Heart right ventricle (tissue), 16 donors: ENCODE measurements at places on chromosomes 12 and 14.

- DNase-seq = no peak
Observed at GRCh38 chr14:101878211-101878821, 86.1 kb upstream of the DYNC1H1 start.

DNA sequence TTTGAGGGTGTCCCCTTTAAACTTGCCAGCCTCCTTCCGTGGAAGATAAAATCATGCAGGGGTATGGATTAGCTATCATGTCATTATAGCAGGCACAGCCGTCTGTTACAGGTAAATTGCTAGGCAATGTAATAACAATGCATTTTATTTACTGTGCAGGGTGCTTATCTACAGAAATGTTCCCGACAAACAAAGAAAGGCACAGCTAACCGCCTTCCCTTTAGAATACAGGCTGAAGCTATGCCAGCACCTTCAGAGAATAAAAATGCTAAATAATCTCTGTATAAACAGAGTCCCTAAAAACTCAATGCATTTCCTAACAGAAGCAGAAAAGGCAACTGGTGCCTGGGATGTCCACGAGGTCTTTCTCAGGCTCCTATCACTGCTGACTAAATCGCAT lies 239.2 kb downstream of the SPTSSA start:
- no peak for DNase-seq

DNA sequence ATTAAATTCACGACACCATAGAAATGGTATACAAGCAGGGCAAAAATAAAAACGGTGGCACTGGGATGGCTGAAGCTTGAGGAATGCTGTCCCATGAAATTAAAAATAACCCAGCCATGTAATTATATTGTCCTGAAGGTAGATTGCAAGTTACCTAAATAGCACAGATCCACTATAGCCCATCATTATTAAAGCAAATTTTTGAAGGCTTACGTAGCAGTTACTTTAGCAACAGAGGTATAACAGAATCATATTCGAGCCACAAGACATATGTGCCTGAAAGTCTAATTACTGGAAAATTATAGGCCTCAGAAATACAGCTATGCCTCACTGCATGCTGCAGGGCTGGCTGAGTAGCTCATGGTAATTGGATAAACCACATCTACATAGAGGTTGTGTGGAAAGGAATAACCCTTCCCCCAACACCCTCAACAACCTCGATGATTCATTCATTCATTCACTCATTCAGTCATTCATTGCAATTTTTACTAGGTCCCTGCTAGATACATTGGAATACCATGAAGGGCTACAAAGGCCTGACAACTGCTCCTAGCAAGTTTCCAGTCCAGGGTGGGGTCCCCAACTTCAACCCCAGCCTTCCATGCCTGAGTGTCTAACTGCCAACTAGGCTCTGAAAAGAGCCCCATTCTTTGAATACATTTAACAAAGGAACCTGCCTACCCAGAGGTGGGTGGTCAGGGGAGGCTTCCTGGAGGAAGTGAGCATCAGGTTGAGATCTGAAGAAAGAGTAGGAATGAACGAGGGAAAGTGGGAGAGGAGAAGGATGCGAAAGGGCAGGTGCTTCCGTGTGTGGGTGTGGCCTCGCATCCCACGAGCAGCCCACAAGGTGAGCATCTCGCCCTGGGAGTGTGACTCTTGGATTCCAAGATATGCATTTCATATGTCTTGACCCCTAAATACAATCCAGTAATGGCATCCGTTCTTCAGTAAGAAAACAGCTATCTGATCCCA lies 18.0 kb upstream of the CMKLR1 start:
- no peak for DNase-seq

DNA sequence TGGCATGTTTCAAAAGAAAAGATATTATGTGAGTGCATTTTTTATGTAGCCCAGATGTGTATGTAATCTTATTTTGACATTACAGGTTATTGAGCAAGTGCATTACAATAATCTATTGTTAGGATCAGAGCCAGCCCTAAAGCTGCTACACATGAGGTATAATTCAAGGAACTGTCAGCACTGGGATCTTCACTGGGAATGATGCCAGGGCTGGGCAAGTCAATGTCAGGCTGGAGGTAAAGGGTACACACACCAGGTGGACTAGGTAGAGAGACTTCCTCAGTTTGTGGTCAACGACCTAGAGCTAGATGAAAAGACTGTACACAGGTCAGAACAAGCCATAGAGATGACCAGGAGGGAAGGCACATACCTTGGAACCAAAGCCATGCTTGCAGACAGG lies 15.4 kb downstream of the TRIM9 start:
- DNase-seq = no peak

GRCh38 chr14:71383510-71383909 lies 476.3 kb downstream of the PCNX1 start:
- no peak for DNase-seq

GRCh38 chr14:23275412-23275811 lies 10.5 kb downstream of the HOMEZ start:
- no peak for DNase-seq

DNA sequence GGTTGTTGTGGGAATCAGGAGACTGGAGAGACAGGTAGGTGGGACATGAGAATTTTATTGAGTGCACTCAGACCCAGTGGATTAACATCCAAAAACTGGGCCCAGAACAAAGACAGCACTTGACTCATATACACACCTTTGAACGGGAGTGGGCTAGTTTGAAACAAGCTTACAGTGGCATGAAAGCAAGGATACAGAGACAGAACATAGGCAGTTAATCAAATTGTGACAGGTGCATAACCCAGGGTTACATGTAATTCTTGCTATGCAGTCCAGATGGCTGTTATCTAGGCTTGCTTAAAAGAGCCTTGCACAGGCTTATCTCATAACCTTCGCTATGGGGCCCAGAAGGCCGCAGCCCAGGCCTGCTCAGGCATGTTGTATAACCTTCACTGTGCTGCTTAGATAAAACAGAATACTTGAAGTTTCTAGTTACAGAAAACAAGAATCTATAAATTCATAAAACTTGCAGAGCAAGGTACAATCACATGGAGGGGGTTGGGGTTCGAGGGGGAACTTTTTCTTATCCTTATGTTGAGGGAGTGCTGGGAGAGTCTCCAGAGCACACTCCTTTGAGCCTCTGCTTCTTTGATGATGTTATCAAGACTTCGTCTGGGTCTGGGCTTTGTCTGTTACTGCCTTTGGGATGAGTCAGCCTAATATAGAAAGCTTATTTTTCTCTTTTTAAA lies 81.7 kb downstream of the TNFAIP2 start:
- DNase-seq = no peak

GRCh38 chr12:16530268-16530850 lies 75.6 kb downstream of the LMO3 start:
- DNase-seq = no peak

- no peak for DNase-seq
Observed at GRCh38 chr14:87102811-87103378, 890.1 kb downstream of the GALC start.

DNA sequence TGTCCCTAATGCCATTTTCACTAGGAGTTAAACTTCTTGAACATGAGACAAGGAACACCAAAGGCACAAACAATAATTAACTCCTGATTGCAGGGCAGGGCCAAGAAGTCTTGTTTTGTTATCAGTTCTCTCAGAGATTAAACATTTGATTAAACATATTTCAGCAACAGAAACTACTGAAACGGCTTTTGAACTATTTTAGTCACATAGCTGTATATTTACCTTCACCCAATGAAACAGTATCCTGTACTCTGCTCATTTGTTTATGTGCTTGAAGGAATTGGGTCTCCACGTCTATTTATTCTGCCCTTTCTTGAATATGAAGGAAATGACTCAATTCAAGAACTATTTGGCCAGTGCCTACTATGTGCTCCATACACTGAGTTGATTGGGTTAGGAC lies 51.3 kb upstream of the PTCSC3 start:
- DNase-seq = no peak

DNA sequence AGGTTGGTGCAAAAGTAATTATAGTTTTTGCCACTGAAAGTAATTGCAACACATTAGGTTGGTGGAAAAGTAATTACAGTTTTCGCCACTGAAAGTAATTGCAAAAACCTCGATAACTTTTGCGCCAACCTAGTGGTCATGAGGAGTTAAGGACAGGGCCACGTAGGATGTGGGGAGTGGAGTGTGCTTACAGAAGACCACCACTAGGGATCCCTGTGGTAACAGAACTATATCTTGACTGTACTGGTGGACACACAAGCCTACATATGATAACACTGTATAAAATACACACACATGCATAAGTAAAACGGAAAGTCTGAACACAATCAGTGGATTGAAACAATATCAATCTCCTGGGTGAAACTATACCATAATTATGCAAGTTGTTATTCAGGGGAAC lies 187.4 kb upstream of the ABCD2 start:
- DNase-seq = no peak

DNA sequence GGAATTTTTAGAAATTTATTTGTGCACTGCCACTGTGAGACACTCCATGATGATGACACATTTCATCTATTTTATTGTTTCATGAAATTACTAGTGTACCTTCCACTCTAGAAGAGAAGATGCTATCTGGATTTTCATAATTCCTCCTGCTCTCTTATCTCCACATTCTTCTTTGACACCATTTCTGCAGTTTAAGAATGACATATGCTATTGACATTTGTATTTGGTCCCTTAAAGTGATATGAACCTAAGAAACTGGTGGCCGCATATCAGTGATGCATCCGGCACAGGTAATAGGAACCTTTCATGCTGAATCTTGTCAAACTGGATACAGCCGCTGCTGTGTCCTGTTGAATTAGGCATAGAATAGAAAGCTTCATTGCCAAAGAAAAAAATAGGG lies 696.3 kb downstream of the TMEM121 start:
- no peak for DNase-seq

DNA sequence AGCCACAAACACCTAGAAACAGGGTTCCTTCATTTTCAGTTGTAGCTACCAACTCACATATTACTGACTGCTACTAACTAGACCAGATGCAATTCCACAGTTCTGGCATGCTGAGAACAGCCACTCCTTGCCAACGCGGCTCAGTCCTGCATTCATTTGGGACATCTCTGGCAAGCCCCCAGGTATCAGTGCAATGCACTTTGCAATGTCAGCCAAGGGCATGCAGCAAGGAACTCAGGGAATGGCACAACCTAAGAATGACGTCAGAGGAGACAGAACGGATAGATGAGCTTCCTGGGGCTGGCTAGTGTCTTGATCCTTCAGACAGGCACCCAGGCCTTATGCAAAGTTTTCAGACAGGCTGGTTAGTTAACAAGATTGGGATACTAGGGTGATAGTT lies 29.6 kb downstream of the MAP3K9 start:
- peak; percentile 34 for DNase-seq

- no peak for DNase-seq
Observed at GRCh38 chr12:66047411-66048021, 83.0 kb downstream of the LLPH start.

GRCh38 chr14:86288336-86288735 lies 758.4 kb downstream of the FLRT2 start:
- no peak for DNase-seq

DNA sequence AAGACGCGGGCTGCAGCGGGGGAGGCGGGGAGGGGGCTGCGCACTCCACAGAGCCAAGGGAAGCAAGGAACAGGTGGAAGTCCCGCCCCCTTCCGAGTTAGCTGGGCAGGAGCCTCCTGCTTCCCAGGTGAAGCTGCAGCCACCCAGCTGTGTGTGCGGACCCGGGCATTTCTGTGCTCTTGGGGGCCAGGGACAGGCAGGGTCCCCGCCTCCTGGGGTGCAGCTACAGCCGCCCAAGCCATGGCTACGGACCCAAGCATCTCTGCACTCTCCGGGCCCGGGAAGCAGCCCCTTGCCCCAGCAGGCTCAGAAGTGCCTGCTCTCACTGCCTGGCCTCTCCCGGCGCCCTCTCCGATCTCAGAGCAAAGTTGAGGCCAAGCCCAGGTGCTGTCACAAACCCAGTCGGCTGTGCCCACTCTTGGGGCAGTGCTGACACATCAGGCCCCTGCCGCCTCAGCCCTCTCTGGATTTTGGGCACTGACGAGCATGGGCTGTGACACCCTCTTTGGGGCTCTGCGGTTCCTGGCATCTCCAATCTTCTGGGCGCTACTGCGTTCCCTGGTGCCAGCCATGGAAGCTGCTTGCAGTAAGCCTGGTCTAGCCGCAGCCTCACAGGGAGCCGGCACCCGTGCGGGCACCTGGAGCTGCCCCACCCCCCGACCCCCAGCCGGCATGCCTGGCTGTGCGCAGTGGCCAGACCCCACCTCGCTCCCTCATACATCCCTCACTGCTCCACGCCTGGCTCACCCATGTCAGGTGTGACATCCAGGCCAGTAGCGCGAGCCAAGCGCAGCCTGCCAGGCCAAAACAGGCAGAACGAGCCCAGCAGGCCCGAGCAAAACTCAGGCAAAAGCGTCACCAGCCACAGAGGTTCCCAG lies 8.5 kb upstream of the MGAT4C start:
- DNase-seq = peak; percentile 6

GRCh38 chr14:30214461-30215090 lies 286.9 kb upstream of the PRKD1 start:
- DNase-seq = no peak

DNA sequence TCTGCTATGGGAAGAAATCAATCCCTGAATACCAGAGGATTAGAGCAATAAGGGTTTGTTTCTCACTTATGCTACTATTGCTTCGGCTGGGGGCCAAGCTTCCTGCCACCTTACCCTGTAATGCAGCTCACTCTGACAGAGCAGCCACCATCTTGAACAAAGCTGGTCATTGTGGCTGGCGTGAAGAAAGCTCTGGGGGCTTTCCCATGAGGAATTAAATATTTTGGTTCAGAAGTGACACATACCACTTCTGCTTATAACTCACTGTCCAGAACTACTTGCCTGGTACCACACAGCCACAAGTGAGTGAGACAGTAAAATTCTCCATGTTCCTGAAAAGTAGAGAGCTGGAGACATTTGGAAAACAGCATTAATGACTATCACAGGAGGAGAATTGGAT lies 82.6 kb downstream of the GALNT8 start:
- no peak for DNase-seq

DNA sequence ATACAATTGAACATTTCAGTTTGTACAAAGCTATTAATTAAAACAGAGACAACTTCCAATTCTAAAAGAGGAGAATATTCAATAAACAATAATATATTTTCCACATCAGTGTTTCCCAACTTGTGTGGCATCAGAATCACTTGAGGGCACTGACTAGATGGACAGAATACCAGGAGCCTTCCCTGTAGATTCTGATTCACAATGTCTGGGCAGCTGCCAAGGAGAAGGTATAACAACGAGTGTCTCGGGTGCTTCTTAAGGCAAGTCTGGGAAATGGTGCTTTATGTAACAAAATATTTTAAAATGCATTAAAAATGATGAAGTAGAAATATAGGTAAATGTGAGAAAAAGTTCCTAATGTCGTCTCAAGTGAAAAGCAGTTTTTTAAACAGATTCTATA lies 26.2 kb downstream of the GALC start:
- no peak for DNase-seq

DNA sequence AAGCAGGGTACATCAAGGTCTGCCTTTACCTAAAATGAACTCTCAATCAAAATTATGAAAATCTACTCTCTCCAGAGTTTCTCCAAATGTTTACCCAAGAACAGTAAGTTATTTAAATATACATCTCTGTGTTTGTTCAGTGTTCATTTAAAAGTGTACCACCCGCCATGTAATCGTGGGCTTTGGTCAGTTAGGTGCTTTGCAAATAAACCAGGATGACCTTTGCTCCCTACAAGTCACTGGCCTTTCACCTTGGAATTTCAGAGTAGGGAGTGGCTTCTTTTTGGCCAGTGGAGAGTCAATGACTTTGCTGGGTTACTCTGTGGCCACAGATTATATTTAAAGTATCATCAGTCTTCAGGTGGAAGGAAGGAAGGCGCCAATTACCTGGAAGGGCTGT lies 74.6 kb upstream of the PTPRB start:
- no peak for DNase-seq

- DNase-seq = no peak
Observed at GRCh38 chr14:74893614-74894091, 11.9 kb downstream of the DLST start.

GRCh38 chr12:124883263-124884130 lies 19.8 kb upstream of the SCARB1 start:
- DNase-seq = no peak
